ENCODE measurements at places on chromosomes 1 and 21.

DNA sequence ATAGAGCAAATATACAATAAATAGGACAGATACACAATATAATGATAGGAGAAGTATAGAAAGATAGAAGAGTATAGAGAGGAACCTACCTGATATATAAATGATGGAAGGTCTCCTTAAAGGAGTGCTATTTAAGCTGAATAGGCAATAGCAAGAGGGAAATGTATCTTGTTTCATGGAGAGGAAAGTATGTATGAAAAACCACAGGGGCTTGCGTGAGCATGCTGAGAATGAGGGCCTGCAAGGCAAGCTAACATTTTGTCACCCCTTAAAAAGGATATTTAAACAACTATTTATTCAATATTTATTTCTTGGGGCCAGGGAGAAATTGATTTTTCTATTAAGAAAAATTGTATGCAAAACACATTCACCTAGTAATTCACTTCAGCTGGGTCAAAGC is 150.9 kb upstream of the ZRANB2 start:
- no peak for DNase-seq

DNA sequence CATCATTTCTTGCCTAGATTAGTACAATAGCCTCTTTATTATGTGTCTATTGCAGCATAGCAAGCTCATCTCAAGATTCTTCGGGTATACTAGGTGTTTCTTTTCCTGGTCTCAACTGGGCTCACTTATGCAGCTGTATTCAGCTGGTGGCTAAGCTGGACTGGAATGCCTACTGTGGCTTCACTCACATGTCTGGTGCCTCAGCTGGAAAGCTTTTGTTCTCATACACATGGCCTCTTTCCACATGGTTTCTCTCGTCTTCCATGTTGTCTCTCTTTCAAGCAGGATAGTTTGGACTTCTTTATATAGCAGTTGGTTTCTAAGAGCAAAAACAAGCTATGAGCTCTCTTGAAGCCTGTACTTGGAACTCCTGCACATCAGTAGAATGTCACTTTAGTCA is 45.2 kb downstream of the PKN2 start:
- DNase-seq, result no peak

GRCh38 chr1:91171898-91172297 is 150.1 kb upstream of the ZNF644 start:
- no peak for DNase-seq

- DNase-seq, result no peak
Observed at GRCh38 chr1:46805755-46806154, 6.9 kb downstream of the CYP4B1 start.

- DNase-seq, result no peak
Observed at GRCh38 chr1:63713627-63714481, 60.0 kb upstream of the ROR1 start.

- no peak for DNase-seq
Observed at GRCh38 chr21:26939601-26940111, 27.2 kb downstream of the ADAMTS5 start.

- DNase-seq, result no peak
Observed at GRCh38 chr1:61080413-61081143, 1.8 kb upstream of the NFIA start.

DNA sequence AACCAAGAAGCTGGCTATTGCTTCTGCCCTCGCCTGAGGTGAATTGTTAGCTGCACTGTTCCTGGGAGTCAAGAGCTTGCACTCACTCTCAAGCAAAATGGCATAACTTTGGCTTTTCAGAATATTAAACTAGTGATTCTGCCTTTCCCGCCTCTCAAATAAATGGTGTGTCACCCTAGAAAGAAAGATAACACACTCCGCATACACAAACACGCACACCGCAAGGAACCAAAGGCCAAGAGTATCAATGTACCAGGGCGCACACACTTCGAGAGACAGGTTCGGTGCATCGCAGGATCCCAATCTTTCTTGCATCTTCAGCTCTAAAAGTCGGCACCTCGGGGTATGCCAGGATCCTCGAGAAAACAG is 470 bp upstream of the RTCA start:
- no peak for DNase-seq

- DNase-seq, result no peak
Observed at GRCh38 chr21:43916691-43917514, 51.9 kb downstream of the AGPAT3 start.

GRCh38 chr1:184691719-184692324 is 62.8 kb downstream of the EDEM3 start:
- DNase-seq, result peak; percentile 36

- DNase-seq, result no peak
Observed at GRCh38 chr1:16915627-16915973, 6.1 kb upstream of the CROCC start.

DNA sequence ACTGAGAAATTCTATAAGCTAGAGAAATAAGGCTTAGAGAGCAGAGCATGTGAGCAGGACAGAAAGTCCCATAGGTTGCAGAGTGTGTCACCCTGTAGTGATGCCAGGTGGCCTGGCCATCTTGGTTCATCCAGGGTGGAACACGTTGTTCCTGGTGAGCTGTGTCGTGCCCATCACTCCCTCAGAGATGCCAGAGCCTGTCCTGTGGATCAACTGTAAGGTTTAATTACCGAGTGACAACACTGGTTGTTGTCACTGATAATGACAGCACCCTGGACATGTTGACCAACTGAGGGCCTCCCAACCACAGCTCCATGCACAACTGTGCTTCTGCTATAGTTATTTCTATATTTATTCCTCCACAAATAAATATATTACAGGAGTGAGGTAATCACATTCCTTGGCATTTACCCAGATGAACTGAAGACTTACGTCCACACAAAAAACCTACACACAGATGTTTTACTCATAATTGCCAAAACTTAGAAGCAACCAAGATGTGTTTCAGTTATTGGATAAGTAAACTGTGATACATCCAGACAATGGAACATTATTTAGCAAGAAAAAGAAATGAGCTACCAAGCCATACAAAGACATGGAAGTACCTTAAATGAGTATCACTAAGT is 6.2 kb downstream of the C1orf198 start:
- no peak for DNase-seq

- DNase-seq, result no peak
Observed at GRCh38 chr1:228278432-228278941, 70.6 kb downstream of the OBSCN start.

GRCh38 chr1:110235834-110236682 is 25.9 kb downstream of the KCNC4 start:
- DNase-seq, result no peak

- DNase-seq, result no peak
Observed at GRCh38 chr21:17197996-17198395, 314.8 kb upstream of the CXADR start.

- DNase-seq, result no peak
Observed at GRCh38 chr1:113868387-113869083, 3.0 kb downstream of the PTPN22 start.

DNA sequence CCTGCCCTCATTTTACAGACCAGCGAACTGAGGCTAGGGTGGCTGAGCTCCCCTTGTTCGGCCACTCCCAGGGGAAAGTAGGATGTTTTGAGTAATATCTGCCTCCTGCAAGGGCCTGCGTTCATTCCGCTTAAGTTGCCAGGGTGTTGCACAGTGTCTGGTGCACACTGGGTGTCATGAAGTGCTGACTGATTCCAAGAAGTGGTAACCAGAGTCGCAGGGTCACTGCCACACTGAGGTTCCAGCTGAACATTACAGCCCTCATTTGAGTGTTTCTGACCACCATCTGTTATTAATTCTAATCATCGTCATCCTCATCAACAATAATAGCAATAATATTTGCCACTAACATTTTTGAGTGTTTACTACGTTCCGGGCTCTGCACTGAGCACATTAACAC is 250.6 kb downstream of the KAZN start:
- no peak for DNase-seq

- DNase-seq, result no peak
Observed at GRCh38 chr21:34115160-34115559, 41.8 kb downstream of the MRPS6 start.

GRCh38 chr1:233732206-233732605 is 118.3 kb downstream of the KCNK1 start:
- DNase-seq, result no peak

DNA sequence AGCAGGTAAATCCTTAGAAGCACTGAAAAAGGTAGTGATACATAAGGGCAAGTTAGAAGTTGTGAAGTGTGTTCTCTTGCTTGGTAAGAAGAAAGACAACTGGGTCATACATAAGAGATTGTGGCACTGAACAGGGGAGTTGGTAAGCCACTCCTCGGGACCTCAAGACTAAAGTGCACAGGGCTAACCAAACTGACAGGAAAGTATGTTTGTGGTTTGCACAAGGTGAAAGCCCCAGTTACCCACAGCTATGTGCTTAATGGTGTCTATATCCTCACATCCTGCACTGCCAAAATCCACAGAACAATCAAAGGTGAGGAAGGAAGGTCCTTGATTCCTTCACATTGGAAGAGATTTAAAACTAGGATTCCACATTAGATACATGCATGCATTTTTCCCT is 276.5 kb downstream of the DNM3 start:
- no peak for DNase-seq

DNA sequence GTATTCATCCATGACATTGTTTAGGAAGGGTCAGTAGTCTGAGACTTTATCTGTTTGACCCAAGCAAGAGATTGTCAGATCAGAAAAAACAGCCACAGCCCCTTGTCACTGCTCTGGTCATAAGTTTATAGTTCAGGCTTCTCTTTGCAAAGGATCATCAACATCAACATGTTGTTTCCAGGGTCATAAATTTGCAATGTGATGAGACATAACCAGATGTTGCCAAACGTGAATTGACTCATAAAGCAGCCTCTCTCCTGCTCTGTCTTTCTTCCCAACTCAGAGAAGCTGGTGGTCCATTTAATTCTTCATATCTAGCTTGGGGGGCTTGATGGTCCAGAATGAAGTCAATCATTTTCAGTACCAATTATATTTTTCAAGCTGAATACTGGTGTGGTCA is 507.2 kb upstream of the PBX1 start:
- no peak for DNase-seq

GRCh38 chr1:55288245-55288644 is 73.1 kb upstream of the USP24 start:
- no peak for DNase-seq

DNA sequence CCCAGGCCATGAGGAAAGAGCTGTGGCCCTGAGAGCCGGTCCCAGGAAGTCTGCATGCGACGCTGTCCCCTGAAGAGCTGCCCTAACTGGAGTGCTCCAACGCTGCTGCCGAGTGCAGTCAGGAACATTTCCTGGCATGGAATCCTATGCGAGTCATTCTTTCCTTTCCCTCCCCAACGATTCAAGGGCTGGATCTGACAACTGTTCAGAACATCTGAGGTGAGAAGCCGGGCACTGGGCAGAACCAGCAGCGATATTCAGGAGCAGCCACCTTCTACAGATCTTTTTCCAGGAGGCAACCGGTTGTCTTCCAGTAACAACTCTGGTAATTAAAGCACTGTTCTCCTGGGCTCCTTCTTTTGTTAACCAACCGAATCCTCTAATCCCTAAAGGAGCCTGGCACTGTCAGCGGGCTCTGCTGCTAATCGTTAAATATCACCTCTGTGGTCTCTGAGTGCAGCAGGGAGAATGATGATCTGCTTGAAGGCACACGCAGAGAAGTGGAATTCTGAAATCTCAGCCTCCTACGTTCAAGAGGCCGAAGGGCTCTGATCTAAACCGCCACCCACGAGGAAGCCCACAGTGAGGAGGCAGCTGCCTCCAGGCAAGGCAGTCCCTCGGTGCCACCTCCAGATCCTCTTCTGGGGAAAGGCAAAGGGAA is 55.8 kb downstream of the SLC45A1 start:
- no peak for DNase-seq

- DNase-seq, result peak; percentile 87
Observed at GRCh38 chr1:8070381-8070811, 44.3 kb upstream of the ERRFI1 start.

DNA sequence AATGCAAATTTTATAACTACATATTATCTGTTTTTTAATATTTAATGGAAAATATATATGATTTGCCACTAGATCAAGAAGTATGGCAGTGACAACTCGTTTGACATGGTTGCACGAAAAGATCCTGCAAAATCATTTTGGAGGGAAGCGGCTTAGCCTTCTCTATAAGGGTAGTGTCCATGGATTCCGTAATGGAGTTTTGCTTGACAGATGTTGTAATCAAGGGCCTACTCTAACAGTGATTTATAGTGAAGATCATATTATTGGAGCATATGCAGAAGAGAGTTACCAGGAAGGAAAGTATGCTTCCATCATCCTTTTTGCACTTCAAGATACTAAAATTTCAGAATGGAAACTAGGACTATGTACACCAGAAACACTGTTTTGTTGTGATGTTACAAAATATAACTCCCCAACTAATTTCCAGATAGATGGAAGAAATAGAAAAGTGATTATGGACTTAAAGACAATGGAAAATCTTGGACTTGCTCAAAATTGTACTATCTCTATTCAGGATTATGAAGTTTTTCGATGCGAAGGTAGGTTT is 556 bp downstream of the IFI44 start:
- no peak for DNase-seq

- no peak for DNase-seq
Observed at GRCh38 chr1:203640723-203641502, 14.3 kb downstream of the ATP2B4 start.

DNA sequence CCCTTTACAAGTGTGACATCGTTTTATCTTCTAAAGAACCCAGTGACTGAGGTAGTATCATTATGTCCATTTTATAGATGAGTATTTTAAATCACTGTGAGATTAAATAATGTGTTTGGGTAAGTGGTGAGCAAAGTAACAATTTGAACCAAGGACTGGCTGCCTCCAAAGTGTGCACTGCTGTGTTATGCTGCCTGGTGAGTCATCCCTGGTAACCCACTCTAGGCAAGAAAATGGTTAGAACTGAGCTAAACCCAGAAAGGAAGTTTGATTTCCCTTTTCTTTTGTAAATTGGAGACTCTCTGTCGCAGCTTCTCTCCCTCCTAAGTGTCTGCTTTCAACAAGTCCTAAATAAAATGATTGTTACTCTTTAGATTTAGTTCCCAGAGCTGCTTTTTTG is 342.8 kb upstream of the KAZN start:
- no peak for DNase-seq

DNA sequence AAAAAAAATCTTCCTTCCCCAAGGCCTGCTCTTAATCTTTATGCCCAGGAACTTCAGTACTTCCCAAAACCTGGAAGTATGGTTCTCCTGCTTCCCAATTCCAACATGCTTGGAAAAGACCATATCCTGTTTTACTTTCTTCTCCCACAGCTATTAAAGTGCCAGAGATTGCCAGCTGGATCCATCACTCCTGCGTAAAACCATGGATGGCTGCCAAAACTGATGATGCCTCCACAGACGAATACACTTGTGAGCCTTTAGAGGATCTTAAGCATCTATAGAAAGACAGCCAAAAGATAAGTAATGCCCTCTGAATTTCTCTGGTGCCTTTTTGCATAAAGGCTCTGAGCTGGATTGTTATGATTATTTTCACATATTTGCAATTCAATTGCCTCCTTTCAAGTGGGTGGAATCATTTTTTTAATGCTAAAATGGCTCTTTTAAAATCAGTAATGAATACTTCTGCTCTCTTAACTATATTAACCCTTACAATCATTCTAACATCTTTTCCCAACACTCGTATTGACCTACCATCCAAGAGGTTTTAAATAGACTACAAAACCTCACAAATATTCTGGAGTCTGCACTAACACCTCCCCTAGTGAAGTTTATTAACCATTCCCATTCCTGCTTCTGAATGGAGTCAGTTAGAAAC is 1807.8 kb downstream of the BRINP3 start:
- DNase-seq, result no peak

- DNase-seq, result no peak
Observed at GRCh38 chr21:35507181-35507759, 458.2 kb upstream of the RUNX1 start.

Measured in Caco-2 (cell line).